ENCODE measurements at places on chromosomes 11 and 22.

DNA sequence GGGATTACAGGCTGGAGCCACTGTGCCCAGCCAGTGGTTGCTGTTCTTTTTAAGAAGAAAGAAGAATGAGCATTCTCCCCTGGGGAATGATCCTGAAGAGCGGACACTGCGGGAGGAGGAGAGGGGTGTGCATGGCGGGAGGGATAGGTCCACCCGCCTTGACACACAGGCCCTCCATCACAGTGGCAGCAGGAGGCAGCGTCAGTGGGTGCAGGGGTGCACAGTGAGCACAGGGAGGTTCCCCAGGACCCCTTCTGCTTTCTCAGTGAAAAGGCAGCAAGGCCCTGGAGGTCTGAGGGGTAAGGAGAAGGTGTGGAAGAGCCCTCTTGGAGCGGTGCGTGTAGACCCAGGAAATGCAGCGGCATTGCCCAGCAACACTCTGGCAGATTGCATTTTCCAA, 28.9 kb upstream of the CBX7 start:
- no peak for DNase-seq

DNA sequence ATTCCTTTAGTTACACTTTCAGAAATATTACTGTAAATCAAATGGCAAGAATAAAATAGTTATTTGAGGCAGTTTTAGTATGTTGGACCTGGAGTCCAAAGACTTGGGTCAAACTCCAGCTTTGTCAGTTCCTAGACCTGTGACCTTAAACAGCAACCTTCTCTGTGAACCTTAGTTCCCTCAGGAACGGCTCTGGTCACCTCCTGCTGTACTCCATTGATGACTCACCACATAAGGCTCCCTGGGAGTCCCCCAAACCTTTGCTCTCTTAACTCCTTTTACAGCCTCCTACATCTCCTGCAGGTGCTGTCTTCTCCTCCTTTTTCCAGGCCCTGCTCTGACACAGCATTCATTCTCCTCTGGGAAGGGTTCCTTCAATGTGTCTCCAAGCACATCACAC, 29.1 kb downstream of the LIMK2 start:
- no peak for DNase-seq

DNA sequence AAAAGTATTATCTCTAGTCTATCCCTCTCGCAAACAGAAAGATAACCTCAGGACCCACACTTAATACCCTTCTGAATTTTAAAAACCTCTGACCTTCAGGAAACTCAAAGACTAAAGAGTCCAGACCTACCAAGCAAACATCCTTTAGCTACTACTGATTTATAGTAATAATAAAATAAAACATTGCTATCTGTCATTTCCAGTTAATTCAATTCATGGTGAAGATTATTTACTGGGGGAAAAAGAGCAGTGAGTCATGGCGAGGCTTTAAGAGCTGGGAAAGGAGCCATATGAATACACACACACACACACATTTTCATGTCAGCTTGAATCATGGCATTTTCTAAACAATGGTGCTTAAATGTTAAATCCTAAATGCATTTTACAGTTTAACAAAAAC, 87.1 kb downstream of the FAM76B start:
- no peak for DNase-seq

DNA sequence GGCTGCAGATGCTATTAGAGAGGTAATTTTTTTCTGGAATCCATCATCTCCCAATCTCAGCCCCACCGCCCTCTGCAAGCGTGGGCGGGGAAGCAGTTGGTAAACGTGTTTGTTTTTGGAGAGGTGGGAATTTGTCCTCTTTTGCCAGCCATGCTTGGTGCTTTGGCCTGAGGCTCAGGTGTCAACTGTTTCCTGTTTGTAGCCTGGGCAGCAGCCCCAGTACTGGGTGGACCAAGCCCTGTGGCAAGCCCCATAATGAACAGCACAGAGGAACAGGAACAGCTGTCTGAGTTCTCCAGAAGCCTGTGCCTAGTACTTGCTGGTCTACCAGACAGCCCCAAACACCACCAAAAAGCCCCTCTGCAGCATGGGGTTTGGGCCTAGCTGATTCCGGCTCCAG, 39.6 kb downstream of the POU2F3 start:
- no peak for DNase-seq

DNA sequence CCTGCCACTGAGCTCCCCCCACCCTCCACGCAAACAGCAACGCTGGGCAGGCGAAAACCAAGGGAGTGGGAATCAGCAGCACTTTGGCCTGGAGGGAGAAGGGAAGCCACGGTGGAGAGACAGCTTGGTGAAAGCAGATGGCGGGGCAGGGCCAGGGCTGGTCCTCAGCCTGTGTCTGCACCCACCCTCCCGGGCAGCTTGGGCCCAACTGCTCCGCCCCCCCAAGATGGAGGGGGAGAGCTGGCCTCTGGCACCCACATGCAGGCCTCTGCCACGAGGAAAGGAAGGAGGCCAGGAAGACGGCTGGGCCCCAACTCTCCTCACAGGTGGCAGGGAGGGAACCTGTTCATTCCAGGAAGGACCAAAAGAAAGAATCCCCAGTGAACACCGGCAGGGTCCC, 17.8 kb downstream of the MAFF start:
- no peak for DNase-seq

- DNase-seq, result no peak
These were observed 14.0 kb downstream of the MICALL1 start for GRCh38 chr22:37920126-37920525.

DNA sequence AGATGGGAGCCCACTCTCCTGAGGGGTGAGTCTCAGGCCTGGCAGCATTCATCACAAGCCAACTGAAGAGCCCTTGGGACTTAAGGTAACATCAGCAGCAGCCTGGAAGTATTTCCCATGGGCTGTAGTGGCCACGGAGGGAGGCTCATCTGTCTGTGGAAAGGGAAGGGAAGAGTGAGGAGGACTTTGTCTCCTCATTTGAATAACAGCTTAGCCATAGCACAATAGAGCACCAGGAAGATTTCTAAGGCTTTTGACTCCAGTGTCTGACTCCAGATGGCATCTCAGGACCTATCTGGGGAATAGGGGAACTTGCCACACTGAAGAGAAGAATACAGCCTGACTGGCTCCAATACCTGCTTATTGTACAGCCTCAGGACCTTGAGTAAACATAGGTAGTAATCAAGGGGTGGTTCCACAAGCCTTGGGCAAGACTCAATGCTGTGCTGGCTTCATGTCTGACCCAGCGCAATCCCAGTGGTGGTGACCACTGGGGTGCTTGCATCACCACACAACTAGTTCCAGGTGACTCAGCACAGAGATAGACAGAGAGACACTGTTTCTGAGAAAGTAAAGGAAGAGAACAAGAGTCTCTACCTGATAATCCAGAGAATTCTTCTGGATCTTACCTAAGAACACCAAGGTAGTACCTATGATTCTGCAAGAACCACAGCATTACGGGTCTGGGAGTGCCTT, 510.5 kb upstream of the CCDC179 start:
- no peak for DNase-seq

All from head of caudate nucleus (tissue), 42 donors.